ENCODE measurements at places on chromosomes 1 and 21.

- no peak for DNase-seq
These were observed 166.9 kb downstream of the TNFSF18 start for GRCh38 chr1:172883844-172884243.

GRCh38 chr1:53091841-53092645 is 30.0 kb downstream of the PODN start:
- DNase-seq = no peak

DNA sequence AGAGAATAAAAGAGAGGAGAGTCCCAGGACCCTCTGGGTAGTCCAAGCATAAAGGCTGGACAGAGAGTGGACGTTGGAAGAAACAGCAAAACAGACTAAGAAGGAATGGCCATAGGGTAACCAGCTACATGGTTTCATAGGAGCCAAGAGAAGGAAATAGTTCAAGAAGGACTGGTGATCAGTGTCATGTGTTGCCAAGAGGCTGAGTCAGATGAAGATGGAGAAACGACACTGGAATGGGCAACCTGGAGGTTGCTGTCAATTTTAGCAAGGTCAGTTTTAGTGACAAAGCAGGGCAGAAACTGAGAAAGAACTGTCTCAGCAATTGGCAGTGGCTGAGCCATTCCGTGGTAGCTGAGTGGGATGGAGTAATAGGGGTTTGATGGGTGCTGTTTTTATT is 41.4 kb downstream of the HMGB4 start:
- DNase-seq = no peak

GRCh38 chr1:75234562-75234961 is 100.4 kb downstream of the LHX8 start:
- DNase-seq = no peak

DNA sequence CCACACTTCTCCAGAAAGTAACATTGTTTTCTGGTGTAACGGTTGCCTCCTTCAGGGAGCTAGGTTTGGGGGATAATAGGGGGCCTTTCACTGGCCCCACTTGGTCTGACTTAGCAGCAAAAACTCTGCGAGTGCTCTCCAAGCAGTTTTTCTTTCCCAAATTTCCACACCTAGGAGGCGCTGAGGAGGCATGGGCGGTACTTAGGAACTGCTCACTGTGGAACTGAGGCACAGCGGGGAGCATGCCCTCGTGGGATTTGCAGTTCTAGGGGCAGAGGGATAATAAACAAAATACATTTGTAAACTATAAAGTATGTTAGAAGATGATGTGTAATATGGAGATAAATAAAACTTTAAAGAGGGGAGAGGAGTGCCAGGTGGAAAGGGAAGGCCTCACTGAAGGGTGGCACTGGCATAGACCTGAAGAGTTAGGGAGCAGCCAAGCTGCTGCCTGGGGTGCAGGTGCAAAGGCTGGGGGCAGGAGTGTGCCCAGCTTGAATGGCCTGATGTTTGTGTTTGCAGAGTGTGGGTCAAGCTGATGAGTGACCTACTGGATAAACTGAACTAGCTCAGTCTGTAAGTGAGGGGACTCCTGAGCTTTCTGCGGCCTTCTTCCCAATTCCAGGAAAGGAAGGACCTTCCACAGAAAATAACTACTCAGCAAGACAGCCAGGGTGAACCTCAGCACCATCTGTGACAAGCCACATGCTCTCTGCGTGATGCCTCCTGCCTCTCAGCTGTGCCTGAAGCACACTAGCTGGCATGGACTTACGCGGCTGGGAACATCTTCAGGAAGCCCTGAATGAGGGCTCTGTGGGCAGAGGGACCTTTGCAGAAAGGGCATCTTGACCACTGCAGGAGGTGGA is 1.9 kb downstream of the EPHX1 start:
- no peak for DNase-seq

DNA sequence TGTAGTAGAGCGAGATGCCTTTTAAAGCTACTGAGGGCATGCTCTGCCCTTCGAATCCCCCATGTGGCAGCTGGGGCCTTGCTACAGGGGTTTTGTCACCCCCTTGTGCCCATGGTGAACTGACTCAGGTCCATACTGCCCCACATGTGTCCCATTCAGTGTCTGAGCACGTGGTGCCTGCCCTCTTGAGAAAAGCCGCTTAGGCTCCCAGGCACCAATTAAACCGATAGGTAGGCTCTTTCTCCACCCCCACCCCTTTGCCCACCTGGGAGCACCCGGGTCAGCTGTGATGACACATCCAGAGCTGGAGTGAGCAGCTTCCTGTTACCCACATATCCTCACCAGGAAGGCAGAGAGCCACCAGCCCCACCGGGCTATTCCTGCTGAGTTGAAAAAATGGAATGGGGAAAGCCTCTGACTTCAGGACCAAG is 30.5 kb downstream of the TMCC2 start:
- no peak for DNase-seq

GRCh38 chr1:2429780-2430591 is 17.6 kb upstream of the PEX10 start:
- DNase-seq = no peak

GRCh38 chr1:23596382-23597358 is 37.4 kb upstream of the ID3 start:
- DNase-seq = no peak

DNA sequence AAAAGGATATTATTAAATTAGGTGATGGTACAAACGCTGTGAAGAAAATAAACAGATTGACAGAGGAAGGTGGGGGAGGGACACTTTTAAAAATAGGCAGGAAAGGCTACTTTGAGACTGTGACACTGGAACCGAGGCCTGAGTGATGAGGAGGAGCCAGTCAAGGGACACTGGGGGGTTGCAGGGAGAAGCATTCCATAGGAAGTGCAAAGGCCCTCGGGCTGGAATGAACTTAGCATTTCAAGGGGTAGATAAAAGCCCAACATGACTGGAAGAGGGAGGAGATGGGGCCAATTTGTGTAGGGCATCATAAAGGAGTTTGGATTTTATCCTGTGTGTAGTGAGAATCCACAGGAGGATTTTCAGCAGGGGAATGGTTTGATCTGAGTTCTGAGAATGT is 15.9 kb downstream of the C1orf94 start:
- DNase-seq = no peak

DNA sequence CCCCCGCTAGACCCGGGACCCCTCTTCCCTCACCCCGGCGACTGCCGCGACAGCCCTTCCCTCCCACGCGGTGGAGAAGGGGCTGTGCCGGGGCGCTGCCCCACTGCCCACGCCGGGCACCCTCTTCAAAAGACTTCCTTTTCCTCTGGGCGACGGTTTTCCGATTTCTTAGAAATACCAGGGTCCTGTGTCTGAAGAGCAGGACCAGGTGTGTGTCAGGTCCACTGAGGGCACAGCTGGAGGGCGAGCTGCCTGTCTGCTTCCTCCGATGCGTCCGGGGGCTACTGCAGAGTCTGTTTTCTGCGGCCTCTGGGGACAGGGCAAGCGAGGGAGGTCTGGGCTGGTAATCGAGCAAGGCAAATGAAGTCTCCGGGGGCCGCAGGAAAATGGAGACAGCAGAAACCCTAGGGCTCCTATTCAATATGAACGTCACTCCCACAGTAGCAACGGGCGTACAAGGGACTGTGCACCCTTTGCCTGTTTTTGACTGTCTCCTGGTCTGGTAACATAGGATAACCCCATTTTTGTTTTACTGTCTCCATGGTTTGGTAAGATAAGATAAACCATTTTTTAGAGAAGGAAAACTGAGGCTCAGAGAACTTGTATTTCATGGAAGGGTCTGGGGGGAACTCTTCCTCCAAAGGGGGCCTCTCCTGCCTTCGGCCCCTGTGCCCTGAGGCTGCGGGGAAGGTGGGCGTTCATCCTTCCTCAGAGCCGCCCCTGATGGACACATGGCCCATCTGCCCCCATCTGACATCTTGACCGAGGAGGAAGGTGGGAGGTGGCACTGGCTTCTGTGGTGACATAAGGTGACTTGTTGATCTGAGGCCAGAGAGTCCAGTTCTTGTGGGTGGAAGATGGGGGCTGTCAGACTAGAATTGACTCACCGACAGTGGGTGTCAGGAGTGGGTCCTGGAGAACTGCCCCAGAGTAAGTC is 970 bp downstream of the TNFRSF1B start:
- no peak for DNase-seq

DNA sequence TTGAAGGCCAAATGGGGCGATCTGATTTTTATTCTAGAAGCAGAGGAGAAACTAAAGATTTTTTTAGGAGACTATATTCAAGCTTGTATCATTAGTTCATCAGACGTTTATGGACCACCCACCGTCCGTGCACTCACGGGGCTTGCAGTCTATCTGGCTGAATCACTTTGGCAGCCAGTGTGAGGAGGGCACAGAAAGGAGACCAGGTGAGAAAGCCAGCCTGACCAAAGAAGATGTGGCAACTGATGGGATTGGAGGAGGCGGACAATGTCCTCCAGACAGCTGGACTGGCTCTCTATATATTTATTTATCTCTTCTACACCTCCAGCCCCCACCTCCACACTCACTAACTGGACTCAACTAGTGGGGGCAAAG is 822 bp upstream of the ELOVL1 start:
- DNase-seq = no peak

DNA sequence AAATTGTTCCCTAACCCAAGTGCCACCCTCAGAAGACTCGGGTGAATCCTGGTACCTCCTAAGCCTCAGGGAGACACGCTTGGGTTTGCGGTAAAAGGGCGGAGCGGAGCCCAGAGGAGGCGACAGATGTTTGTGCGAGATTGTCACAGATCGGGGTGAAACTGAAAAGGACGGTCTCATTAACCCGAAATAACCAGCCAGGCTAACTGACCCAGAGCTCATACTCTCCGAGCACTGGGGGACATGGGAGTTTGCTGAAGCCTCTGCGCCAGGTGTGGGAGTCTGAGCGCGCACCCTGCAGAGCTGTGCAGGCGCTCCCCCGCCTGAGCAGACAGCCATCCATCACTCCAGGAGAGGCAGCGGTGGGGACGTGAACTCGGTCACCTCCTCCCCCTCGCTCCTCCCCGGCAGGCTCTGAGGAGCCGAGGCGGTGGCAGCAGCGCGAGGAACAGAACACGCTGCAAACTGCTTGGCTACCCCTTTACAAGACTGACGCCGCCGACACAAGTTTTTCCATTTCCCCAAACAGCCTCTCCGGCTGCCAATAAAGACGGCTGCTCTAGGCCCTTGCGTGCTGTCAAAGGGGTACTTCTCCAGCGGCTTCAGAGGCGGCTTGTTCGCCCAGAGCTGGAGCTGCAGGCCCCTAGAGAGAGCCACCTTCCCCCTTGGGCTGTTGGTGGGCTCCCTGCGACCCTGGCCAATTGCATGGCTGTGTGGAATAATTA is 43.5 kb downstream of the RRAGC start:
- no peak for DNase-seq

DNA sequence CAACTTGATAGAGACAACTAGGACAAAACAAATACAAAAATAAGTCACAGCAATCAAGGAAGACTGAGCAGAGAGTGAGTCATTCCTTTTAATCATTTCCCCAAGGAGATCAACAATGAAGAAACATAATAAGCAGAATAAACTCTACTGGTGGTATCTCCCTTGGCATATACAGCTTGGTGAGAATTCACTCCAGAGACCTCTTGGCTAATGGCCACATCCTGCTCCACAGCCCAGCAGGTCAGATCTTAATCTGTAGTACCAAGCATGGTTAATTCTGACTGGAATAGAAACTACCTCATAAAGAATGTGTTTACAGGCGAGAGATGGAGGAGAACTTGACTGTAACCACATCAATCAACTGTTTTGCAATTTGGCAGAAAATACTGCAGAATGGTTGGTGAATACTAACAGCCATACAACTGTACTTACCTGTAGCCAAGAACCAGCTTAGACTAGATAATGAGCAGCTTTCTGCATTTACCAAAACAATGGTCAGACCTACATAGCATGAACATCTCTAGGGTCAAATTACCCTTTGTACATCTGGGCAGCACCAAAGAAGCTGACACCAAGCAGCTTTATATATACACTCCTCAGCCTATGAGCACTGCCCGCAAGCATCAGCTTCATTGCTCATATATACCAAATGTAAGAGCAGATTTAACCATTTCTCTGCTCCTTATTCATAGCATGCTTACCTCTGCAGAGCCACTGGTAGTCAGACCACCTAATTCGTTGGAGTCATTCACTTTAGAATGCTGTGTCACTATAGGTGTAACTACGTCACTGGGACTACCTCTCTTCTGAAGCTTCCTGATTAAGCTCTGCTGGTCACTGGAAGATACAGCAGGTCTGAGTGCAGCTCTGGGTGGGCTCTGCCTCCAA is 51.0 kb downstream of the KIAA0319L start:
- peak; percentile 23 for DNase-seq

- DNase-seq = no peak
These were observed 31.5 kb downstream of the SESN2 start for GRCh38 chr1:28290851-28291250.

DNA sequence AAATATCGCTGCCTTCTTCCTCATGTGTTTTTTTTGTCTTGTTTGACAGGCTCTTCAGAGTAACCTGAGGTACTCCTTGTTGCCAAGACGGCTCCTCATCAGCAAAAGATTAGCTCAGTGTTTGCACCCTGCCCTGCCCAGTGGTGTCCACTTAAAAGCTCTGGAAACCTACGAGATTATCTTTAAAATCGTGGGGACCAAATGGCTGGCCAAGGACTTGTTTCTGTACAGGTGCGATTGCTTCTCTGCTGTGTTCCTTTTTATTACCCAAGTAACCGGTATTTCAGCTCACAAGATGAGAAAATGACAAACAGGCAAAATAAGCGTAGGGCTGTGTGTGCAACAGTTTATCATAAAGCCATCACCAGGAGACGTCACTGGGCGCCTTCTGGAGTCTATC is 42.4 kb downstream of the DOP1B start:
- no peak for DNase-seq

- DNase-seq = no peak
These were observed 591 bp downstream of the KCTD3 start for GRCh38 chr1:215567491-215568298.

GRCh38 chr1:4464478-4464877 is 189.9 kb upstream of the AJAP1 start:
- DNase-seq = no peak

- no peak for DNase-seq
These were observed 191.4 kb downstream of the PTGER3 start for GRCh38 chr1:70856201-70856600.

DNA sequence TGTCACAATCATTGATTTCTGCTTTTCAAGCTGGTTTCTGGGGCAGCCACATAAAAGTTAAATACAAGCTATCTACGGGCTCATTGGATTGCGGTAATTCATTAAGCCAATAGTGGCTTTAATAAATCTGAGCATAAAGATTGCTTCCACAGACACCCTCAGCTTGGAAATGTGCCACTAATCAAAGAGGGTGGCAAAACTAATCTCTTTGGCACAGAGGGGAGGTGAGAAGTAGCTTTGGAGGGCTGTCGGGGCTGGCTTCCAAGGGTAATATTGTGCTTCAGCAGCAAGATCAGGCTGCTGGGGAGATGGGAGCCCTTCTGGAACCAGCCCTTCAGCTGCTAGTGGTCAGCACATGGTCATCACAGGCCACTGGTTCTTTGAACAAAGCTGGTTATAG is 21.2 kb upstream of the KAZN start:
- no peak for DNase-seq

- no peak for DNase-seq
These were observed 37.5 kb downstream of the NEXN start for GRCh38 chr1:77925956-77926355.

GRCh38 chr1:40133839-40134238 is 27.3 kb upstream of the RLF start:
- no peak for DNase-seq

Data from activated T-helper 1 cell treated with Interleukin-2 at 50 U/mL for 16 hours (primary cell).